Head of caudate nucleus (tissue), 42 donors: ENCODE measurements at places on chromosomes 7 and 10.
A peak's percentile ranks its signal among the peaks of the same experiment; 100 is the strongest.

GRCh38 chr10:97825020-97825760, 24.5 kb upstream of the GOLGA7B start:
- no peak for DNase-seq

DNA sequence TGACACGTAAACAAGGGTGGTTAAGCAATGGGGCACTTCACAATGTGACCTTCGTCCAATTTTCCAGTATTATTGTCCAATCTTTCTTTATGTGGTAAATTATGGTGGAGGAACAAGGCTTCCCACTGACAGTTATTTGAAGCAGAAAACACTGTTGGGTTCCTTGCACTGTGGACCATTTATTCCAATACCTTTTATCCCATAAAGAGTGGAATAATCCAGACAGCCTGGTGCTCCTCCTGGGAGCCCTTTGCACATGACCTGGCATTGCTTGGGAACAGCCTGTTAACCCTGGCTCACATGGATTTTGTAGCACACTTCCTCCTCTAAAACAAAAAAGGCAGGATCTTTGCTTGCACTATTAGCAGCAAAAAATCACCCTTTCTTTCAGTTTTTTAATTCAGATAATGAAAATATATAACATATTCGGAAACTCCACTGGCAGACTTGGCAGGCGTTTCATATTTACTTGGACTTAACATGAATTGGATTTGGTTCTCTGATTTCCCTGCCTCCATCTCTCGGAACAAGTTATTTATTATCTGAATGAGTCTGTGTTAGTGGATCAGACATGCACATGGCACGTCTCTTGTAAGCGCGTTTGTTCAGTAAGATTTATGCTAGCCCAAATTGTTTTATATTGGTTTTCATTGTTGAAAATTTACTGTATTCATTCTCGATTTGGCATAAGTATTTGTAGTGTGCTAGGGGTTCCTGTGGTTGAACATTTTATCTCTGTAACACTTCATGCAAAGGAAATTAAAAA, 59.3 kb downstream of the BMPER start:
- no peak for DNase-seq

DNA sequence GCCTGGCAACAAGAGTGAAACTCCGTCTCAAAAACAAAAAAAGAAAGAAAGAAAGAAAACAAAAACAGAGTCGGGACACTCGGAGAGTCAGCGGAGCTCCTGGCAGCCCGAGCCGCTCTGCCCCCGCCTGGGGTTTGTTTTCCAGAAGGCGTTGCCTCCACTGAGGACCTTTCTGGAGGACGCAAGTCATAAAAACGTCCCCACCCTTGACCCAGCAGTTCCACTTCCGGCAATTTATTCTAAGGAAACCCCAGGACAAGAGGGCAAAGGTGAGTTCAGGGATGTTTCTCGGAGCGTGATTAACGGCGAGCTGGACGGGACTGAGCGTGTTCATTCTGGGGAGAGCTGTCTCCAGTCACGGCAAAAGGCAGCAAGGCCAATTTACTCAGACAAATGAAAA, 27.0 kb upstream of the SUN1 start:
- DNase-seq: no peak

DNA sequence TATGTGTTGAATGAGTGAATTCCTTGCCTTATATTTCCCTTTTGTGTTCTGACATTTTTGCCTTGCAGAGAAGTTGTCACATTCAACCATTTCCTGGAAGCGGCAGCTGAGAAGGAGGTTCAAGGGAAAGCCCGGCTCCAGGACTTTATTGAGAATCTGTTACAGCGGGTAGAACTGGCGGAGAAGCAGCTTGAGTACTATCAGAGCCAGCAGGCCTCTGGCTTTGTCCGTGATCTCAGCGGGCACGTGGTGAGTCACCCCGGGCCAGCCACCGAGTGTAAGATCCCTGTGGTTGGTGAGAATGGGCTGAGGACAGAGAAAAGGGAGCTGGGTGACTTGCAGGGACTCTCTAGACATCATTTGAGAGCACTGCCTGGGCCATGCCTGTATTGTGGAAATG, 14.2 kb downstream of the ZNF365 start:
- peak; percentile 59 for DNase-seq

DNA sequence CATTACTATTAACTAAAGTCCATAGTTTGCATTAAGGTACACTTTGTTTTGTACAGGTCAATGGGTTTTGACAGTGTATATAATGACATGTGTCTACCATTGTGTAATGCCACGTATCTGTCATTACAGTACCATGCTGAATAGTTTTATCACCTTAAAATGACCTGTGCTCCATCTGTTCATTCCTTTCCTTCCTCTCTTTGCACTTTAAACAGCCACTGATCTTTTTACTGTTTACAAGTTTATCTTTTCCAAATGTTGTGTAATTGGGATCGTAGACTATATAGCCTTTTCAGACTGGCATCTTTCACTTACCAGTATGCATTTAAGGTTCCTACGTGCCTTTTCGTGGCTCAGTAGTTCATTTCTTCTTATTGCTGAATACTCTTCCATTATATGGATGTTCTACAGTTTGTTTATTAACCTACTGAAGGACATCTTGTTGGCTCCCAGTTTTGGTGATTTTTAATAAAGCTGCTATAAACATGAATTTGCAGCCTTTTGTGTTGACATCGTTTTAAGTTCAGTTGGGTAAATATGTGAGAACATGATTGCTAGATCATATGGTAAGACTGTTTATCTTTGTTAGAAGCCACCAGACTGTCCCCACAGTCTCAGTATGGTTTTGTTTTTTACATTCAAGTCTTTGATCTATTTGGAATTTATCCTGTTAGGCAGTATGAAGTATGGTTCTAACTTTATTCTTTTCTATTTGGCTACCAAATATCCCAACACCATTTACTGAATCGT, 24.7 kb downstream of the STAM start:
- DNase-seq: no peak

DNA sequence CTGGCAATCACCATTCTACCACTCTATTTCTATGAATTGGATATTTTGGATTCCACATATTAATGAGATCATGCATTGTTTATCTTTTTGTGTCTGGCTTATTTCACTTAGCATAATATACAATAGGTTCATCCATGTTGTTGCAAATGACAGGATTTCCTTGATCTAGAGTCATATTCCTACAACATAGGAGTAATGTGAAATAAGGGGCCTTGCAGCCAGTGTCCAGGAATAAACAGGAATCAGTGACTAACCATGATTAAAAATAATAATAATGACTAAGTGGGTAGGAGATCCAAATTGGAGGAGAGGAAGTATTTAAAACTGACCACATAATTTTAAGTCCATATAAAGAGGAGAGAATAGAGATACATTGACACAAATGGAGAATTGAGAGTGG, 49.9 kb downstream of the SCIN start:
- no peak for DNase-seq

GRCh38 chr7:121334875-121335648, 6.3 kb downstream of the WNT16 start:
- no peak for DNase-seq

DNA sequence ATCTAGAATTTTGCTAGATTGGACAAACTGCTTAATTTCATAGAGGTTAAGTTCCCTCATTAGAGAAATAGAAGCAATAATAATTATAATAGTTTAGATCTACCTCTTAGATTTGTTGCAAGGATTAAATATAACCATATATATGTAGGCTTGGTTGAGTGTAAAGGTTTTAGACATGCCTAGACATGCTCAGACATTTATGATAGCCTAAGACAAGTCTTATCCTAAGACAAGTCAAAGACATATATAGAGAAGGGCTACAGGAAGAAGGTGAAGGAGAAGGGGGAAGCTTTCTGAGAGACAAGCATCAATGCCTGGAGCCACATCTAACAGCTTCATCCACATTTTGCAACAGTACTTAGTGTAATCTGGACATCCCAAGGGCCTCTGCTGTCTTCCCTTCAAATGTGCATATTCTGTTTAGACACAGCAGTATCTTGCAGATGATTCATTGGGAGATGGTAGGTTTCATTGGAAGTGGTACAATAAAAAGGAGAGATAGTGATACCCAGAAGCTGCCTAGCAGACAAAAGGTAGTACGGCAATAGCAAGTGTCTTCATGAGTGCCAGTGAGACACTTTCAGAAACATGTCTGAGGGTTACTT, 146.5 kb downstream of the HGF start:
- no peak for DNase-seq

DNA sequence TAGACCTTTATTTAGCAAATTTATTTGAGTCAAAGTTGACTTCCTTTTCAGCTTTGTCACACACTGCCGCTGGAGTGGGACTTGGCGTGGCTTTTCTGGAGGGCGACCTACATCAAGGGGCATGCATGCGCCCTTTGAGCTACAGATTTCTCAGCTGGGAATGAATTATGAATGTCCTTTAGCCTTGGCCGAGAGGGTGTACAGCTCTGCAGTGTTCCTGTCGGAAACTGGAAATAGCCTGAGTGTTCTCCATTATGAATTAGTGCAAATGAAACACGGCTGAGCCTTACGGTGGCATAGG, 79.7 kb downstream of the GLRX3 start:
- DNase-seq: no peak

- peak; percentile 63 for DNase-seq
Observed at GRCh38 chr7:116671681-116672595, at the start of gene MET. Gene MET, plus strand, starts transcription at chr7:116672196. Its CDS starts 26,889 bp downstream, at chr7:116699085.

- DNase-seq: no peak
Observed at GRCh38 chr10:111967547-111967946, 216.0 kb downstream of the GPAM start.

- DNase-seq: no peak
Observed at GRCh38 chr10:26407406-26407969, 30.7 kb upstream of the APBB1IP start.

DNA sequence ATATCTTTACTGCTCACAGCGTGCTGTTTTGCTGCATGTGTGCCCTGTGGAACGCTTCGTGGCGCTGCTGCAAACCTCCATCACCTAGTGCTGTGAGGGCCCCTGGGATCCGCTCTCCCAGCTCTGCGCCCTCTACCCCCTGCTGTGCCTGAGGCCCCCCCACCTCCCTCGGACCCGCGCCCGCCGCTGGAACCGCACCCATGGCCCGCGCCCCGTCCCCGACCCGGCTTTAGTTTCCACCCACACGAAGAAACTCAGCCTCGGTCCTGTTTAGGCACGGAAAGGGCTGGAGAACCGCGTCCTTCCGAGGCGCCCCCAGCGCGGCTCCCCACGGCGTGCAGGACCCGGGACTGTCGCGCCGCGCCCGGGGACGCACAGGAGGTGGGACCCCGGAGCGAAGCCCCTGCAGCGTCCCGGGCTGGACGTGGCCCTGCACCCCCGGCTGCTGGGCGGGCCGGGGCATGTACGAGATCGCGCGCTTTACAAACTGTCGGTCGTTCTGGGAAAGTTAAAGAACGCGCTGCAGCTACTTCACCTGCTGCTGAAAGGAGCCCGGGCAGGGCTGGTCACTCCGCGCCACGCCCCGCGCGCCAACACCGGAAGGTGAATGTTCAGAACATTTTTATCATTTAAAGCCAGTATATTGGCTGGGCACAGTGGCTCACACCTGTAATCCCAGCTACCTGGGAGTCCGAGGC, 54.3 kb downstream of the BMS1 start:
- DNase-seq: peak; percentile 42

DNA sequence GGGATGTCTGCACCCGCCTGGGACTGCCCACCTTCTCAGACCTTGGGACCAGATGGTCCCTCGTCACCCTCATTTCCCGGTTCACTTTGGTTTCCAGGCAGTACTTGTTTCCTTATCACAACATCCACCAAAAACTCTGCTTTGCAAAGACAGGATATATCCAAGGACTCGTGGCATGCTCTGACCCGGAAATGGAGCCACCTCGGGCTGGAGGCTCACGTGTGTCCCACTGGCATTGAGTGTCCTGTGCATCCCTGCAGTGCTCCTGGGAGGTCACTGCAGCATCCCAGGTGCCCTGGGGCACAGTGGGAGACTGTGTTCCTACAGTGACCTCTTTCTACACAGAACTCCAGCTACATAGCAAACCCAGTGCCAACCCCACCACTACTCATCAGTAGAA, 611.9 kb upstream of the FOXK1 start:
- no peak for DNase-seq

- no peak for DNase-seq
Observed at GRCh38 chr7:104943502-104944343, 70.3 kb upstream of the KMT2E start.

DNA sequence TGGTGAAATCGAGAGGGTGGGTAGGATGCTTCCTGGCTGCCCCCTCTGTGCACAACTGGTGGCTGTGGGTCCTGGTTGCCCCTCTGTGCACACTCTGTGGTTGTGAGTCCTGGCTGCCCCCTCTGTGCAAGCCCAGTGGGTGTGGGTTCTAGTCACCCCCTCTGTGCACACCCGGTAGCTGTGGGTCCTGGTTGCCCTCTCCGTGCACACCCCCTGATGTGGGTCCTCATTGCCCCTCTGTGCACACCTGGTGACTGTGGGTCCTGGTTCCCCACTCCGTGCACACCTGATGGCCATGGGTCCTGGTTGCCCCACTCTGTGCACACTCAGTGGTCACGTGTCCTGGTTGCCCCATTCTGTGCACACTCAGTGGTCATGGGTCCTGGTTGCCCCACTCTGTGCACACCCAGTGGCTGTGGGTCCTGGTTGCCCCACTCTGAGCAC, 20.3 kb upstream of the RET start:
- no peak for DNase-seq

DNA sequence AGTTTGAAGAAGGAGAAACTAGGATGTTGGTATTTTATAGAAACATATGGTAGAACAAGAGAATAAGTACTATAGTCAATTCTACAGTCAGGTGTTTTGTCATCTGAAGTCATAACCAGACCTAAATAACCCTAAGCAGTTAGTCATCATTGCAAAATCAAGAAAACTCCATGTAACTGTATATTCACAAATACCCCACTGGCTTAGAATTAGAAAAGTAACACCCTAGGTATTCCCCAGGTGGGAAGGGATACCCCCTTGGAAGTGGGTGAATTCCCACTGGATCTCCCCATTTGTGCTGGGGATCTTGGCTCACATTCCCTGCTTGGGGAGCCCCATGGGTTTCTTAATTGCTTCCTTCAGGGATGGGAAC, 45.9 kb upstream of the ITGB8 start:
- no peak for DNase-seq

DNA sequence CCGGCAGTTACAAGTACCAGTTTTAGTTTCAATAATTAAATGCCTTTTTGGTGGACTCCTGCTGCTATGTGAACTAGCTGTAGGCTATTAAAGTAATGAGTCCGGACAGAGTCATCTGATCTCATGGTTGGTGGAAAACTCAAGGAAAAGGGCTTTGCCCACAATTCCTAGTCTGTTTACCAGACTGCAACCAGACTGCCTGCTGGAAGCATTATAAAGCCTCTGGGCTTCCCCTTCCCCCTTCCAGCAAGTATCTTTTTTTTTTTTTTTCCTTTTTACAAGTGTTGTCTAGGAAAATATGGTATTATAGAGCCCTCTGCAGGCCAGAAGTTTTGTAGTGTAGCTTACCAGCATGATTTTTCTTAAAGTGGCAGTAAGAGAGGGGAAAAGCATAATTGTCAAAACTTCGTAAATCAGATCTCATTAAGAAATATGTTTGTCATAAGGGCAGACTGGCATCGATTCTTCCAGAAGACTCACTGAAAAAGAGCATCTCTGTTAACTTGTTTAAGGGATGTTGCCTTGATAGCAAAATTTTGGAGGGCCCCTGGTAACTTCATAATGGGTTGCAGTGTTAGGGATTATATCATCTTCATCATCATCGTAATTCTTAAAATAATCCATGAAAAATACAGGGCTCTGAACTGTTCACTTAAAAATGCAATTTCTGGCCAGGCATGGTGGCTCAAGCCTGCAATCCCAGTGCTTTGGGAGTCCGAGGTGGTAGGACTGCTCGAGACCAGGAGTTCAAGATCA, 181.3 kb downstream of the TAX1BP1 start:
- DNase-seq: no peak

GRCh38 chr7:66950311-66950710, 29.3 kb downstream of the TMEM248 start:
- DNase-seq: no peak
